Smooth muscle cell of the coronary artery (primary cell): ENCODE measurements at places on chromosomes 7 and 10. TPM values are rescaled to one million over a fixed set of nuclear protein-coding genes. Genes with fewer than 3 reads are reported as not detected.

The PTPRE gene
- total RNA-seq: 0.70 and 0.90 TPM in 2 replicates

The FXYD4 gene
- total RNA-seq: not detected in 2 replicates

The HOXA7 gene
- not detected in 2 replicates for total RNA-seq

The GSTO2 gene
- total RNA-seq: 0.47 and 1.1 TPM in 2 replicates

The KIF5B gene
- total RNA-seq: 53.8 and 107 TPM in 2 replicates

The SORCS3 gene
- not detected in 2 replicates for total RNA-seq

The EN2 gene
- total RNA-seq: under 0.01 TPM in 1 of 2 replicates, not detected in the other

The GIMAP7 gene
- total RNA-seq: 0.12 TPM in 1 of 2 replicates, not detected in the other

The CALU gene
- total RNA-seq: 1,069 and 1,133 TPM in 2 replicates

The HPSE2 gene
- total RNA-seq: not detected in 2 replicates

The RAB19 gene
- not detected in 2 replicates for total RNA-seq

The SORCS1 gene
- total RNA-seq: not detected in 2 replicates

The YKT6 gene
- 41.7 and 128 TPM in 2 replicates for total RNA-seq

The TRIM74 gene
- 0.08 TPM in 1 of 2 replicates, not detected in the other for total RNA-seq

The ITPRID1 gene
- not detected in 2 replicates for total RNA-seq

The ERVW-1 gene
- not detected in 2 replicates for total RNA-seq

The GPR141 gene
- total RNA-seq: 0.70 TPM in 1 of 2 replicates, not detected in the other

The OIT3 gene
- 0.08 TPM in 1 of 2 replicates, not detected in the other for total RNA-seq

The HOXA1 gene
- total RNA-seq: not detected in 2 replicates

The CRTAC1 gene
- 0.08 and 0.12 TPM in 2 replicates for total RNA-seq

The KLHDC10 gene
- 26.8 and 47.4 TPM in 2 replicates for total RNA-seq

The PNLIPRP1 gene
- total RNA-seq: not detected in 2 replicates

The GPR85 gene
- total RNA-seq: 0.12 and 0.60 TPM in 2 replicates

The TDRD1 gene
- total RNA-seq: 2.8 and 7.7 TPM in 2 replicates

The SPDYE2B gene
- 0.12 TPM in 1 of 2 replicates, not detected in the other for total RNA-seq

The COBL gene
- under 0.01 TPM in 1 of 2 replicates, not detected in the other for total RNA-seq

The ITGA8 gene
- total RNA-seq: 1.5 and 17.6 TPM in 2 replicates

The RSPH10B gene
- 0.12 and 0.15 TPM in 2 replicates for total RNA-seq

The TCERG1L gene
- total RNA-seq: not detected in 2 replicates
